Stimulated activated CD4-positive, alpha-beta T cell treated with anti-CD3 and anti-CD28 coated beads, Interleukin-2, amount 100 ng/mL, for 48 hours (primary cell): ENCODE measurements at places on chromosomes 6 and 20.

GRCh38 chr20:9129756-9130155 lies 60.9 kb downstream of the PLCB4 start:
- no peak for DNase-seq

DNA sequence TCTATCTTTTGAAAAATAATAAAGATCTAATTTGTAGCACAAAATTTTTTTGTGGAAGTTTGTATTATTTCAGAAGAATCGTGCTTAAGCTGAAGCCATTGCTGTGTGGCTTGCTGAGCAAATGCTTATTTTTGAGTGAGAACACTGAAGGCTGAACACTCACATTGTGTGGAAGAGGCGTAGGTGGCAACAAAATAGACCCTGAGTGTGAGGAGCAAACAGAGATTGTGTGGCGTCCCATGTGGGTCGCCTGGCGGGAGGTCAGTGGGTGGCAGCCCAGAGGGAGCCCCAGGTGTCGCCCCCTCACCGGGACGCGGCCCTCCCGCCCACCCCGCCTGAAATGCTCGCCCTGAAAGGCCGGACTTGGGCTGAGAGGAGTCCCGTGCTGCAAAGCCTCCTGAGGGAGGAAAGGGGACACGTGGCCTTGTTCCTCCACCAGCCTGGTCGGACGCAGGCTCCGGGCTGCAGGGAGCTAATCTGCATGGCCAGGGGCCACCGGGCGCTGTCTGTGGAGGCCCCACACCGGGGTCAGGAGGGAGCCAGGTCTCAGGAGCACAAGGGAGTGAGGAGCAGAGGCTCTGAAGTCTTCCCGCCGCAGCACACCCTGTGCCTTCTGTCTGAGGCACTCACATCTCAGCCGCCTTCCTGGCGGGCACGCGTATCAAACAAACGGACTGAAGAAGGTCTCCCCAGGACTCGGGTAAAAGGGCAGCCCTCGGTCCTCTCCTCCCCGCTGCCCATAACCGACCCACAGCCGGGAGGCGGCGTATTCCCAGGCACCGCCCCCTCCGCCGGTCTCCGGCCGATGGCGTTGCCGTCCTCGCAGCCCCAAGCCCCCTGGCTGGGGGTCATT lies 15.9 kb downstream of the DDO start:
- DNase-seq, result no peak

GRCh38 chr20:25077610-25078169 lies 4.3 kb downstream of the VSX1 start:
- DNase-seq, result no peak

DNA sequence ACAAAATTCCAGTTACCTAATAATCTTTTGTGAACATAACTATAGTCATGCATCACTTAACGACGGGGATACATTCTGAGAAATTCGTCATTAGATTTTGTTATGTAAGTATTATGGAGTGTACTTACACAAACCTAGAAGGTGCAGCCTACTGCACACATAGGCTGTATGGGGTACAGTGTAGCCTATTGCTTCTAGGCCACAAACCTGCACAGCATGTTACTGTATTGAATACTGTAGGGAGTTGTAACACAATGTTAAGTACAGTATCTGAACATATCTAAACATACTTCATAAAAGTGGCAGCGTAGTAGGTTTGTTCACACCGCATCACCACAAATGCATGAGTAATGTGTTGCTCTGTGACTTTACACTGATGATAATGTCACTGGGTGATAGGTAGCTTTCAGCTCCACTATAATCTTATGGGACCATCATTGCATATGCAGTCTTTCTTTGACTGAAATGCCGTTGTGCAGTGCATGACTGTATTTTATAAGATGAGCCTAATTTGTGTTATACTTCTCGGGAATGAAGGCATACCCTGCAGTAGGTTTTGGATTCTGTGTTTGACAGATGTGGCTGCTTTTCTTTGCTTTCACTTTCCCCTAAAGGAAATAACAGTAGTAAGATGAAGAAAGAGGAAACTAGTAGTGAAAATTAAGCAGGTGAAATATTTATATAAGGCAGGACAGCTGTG lies 365.6 kb downstream of the FARS2 start:
- DNase-seq, result no peak

GRCh38 chr20:461254-462198 lies 807 bp downstream of the TBC1D20 start:
- peak; percentile 42 for DNase-seq

DNA sequence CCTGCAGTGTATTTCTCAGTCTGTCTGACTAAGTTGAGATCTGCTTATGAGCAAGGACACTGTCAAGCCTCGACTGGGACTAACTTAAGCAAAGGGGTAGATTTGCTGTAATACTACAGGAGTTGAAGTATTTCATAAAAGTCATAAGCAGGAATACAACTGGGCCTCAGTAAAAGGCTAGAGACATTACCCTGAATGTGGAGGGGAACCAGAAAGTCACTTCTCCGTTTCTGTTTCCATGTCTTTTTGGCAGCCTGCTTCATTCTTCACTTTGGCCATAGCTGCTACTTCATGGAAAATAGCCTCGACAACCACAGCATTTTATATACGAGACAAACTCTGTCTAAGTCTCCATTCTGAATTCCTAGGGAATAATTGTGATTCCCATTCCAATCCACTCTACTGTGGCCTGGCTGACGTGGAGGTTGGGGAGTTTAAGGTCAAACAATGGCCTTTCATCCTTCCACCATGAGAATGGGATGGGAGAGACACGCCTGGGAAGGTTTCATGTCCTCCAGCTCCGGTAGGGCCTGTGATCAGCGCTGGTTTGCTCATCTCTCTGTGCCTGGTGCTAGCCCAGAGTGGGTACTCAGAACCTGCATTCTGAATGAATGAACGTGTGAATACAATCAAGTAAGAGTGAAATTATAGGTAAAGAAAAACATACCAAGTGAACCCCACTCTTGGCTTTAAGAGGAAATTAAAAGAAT lies 37.1 kb upstream of the DUSP22 start:
- DNase-seq, result no peak

GRCh38 chr20:60187683-60188082 lies 229.5 kb downstream of the CDH26 start:
- no peak for DNase-seq

DNA sequence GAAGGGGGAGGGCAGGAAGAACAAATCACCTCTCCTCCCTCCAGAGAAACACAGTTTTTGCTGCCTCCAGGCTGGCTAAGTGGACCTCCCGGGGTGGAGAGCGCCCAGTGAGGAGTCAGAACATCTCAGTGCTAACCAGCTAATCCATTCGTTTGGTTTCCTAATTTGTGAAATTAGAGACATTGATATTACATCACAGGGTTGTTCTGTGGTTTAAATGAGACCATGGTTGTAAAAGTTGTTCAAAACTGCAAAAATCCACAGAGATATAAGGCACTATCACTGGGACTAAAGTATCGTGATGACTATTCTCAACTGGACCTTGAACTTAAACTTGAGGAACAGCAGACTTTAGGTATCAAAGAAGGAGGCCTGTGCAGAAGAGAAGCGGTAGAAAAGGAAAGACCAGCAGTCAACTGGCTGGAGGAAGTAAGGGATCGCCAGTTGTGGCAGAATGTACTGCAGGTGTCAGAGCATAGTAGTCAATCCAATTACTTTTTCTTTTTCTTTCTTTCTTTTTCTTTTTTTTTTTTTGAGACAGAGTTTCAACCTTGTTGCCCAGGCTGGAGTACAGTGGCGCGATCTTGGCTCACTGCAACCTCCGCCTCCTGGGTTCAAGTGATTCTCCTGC lies 33.9 kb downstream of the RIPOR2 start:
- DNase-seq, result no peak

- no peak for DNase-seq
Observed at GRCh38 chr6:157769776-157770426, 53.1 kb upstream of the SNX9 start.
